ENCODE measurements at places on chromosomes 5 and 9.

DNA sequence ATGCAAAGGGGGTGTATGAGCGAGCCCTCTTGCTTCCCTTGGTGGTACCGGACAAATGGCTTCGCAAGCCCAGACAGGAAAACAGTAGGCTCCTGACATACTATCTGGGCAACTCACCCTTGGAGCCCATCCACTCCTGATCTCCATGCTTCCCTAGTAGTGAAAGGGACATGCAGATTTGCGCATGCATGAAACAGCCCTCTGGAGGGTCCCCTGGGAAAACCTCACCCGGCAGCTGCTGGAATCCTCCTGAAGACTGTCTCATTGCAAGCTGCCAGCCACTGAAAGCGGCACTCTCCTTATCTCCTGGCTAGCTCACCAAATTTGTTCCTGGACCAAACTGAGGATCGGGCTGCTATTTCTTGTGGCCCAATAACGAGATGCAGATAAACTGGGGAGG lies 10.2 kb downstream of the ZNF169 start:
- no peak for DNase-seq

GRCh38 chr9:5500441-5501235 lies 9.7 kb upstream of the PDCD1LG2 start:
- no peak for DNase-seq

DNA sequence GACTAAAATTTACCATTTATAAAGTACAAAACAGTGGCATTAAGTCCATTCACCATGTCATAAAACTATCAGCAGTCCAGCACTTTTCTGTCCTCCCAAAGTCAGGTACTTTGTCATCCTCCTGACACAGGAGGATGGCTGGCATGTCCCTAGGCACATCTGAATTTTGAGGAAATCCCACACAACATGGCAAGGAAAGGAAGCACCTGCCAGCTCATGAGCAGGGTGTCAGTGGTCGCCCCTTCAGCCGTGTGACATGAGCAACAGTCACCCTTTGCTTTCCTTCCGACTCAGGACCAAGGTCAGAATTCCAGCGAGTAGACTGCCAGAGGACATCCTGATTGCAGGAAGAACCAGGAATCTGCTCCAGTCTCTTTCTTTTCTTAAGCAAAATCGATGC lies 77.1 kb downstream of the PPARGC1B start:
- no peak for DNase-seq

GRCh38 chr9:89494199-89494598 lies 3.7 kb downstream of the SEMA4D start:
- DNase-seq = no peak

- DNase-seq = no peak
Observed at GRCh38 chr5:77952636-77953212, 176.6 kb upstream of the TBCA start.

DNA sequence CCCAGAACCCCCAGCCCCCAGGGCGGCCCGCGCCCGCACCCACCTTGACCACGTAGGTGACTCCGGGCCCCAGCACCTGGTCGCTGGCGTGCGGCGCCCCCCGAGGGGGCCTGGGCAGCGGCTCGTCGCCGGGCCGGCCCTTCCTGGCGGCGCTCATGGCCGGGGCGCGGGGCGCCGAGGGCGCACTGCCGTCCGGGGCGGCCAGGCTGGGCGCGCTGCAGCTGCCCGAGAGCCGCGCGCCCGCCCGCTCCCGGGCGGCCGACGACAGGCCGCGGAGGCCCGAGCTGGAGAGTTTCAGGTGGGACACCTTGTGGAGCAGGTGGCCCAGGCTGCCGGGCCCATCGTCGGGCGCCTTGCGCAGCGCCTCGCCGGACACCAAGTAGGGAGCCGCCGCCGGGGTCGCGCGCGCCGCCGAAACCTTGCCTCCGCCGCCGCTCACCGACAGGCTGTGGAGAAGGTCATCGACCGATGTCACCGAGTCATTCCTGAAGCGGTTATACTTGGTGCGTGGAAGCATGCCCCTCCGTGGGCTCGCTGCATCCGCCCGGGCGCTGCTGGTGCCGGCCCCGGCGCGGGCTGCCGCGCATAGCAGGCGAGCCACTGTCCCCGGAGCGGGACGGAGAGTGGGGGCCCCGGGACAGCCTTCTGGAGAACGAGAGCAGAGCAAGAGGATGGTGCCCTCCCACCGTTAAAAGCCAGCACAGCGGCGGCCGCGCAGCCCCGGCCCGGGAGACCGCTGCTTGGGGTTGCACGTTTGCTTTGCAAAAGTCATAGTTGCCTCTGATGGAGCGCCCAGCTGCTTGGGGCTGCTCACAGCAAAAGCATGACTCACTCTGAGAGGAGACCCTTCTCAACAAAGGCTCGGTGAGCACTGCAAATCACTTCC lies at the start of gene SHC3:
Gene SHC3 (minus strand): TSS at position 875 of the 886 bp plus-strand sequence. CDS start 358 bp downstream, at position 517.
- no peak for DNase-seq

DNA sequence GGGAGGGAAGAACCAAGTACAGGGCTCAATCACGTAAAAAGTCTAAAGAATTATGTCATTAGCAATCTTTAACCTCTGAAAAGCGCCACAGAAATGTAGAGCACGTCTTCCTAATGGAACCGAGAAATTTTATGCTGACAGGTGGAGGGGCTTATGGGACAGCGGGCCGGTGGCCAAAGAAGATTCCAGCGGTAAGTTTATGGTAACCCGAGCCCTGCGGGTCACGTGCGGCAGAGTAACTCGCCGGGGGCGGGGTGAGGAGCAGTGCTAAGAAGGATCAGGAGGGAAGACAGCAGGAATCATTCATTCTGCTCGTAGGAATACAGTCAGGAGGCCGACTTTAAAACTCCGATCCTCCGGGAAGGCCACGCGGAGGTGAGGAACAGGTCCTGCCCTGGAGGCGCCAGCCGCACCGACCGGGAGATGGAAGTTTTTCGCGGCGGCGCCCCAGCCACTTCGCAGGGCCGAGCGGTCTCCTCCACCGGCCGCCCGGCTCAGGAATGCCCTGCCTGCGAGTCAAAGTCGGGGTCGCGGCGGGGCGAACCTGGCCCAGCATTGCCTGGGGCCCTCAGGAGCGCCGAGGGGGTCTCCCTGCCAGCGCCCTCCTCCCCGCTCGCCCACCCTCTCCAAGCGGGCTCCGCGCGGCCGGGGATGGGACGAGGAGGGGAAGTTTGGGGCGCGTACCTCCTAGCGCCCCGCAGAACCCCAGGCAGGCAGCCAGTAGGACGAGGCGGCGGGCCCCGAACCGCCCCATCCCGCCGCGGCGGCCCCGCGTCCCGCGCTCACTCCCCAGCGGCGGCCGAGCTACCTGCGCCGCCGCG lies 101.8 kb downstream of the ESM1 start:
- DNase-seq = no peak

DNA sequence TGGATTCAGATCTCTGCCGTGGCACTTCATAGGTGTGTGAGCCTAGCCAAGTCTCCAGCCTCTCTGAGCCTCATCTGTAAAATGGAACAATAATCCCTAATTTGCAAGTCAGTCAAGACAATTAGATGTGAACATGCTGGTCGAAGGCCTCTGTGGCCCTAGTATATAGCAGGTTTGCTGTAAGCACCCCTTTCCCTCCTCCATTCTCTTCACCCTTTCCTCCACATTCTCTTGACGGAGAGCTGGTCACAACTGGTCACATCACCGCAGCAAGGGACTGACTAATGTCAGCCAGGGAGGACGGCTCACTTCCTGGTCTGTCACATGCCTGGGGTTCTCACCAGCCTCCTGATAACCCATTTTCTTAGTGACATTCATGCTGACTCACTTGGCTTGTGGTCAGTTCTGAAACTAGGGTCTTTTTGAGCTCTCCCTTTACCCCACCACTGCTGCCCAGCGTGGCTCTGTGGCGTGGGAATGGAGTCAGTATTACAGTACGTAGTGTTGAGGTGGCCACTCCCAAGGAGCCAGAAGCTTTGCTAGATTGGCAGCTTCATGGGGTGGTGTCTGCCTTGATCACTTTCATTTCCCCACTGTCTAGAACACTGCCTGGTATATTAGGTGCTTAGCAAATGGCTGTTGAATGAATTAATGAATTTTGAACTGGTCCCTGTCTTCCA lies 47.8 kb downstream of the ERGIC1 start:
- peak; percentile 3 for DNase-seq
